Activated CD4-positive, alpha-beta T cell treated with anti-CD3 and anti-CD28 coated beads for 48 hours (primary cell): ENCODE measurements at places on chromosomes 3 and 15.
A peak's percentile ranks its signal among the peaks of the same experiment; 100 is the strongest.

- no peak for DNase-seq
Measured at GRCh38 chr15:59410391-59410896, 27.5 kb upstream of the FAM81A start.

DNA sequence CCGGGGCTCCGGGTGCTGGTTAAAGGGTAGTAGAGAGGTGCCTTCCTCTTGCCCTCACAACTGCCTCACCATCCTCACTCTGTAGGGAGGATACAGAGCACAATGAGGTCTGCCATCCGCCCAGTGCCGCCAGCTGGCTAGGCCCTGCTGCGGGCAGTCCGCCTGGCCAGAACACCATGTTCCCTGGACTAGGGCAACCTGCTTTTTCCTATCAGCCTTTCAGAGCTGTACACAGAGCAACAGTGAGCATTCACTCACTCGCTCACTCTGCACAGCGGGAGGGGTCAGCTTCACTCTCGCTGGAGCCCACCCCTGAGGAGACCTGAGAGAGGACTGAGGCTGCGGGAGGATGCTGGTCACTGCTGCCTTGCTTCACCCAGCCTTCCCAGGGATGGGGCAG is 218.7 kb upstream of the CHRNA7 start:
- no peak for DNase-seq

- DNase-seq = no peak
Measured at GRCh38 chr3:36740787-36741186, 23.6 kb downstream of the DCLK3 start.

DNA sequence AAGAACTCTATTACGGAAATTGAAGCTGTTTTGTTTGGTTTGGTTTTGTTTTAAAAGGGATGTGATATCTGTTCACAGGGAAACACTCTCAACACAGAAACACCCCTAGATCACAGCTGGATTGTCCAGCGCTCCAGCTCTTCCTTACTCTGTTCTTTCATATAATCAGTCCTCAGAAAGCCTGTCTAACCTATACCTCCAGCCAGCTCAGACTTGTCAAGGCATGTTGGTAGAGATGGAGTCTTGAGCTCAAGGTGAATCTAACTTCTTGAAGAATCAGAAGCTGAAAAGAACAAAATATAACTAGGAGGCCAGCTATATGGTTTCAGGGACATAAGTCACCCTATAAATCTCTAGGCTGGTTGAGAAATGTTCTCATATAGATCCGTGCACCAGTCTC is 110.2 kb upstream of the EPHA3 start:
- DNase-seq = no peak

DNA sequence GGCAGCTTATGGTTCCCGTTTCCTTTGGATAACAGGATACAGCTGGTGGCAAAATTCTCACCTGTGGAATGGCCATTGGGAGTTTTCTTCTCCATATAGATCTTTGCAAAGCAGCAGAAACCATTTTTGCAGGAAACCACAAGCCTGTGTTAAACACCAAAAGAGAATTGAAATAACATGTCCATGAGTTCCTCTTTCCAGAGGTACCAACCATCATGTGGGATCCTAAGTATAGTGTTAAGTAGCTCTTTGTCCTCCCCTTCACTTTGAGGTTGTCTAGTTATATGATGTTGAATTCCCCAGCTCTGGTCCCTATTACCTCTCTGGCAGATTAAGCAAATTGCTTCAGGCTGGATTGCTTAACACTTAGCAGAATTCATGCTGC is 94.9 kb downstream of the AKAP13 start:
- no peak for DNase-seq

DNA sequence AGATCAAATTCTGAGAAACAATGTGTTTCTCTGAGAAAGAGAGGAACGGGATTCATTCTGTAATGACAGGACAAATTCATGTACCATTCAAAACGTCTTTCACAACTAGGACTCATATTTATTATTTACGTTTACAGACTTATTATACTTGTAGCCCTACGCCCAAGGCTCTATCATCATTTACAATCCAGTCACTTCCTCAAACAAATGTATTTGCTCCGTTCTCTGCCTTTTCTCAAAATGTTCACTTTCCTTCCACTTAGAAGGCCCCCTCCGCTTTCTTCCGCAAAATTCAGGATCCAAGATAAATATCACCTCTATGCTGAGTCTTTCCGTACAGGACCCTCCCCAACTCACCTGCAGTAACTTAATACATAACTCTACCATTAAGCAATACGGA is 745 bp downstream of the RSL24D1 start:
- DNase-seq = no peak

DNA sequence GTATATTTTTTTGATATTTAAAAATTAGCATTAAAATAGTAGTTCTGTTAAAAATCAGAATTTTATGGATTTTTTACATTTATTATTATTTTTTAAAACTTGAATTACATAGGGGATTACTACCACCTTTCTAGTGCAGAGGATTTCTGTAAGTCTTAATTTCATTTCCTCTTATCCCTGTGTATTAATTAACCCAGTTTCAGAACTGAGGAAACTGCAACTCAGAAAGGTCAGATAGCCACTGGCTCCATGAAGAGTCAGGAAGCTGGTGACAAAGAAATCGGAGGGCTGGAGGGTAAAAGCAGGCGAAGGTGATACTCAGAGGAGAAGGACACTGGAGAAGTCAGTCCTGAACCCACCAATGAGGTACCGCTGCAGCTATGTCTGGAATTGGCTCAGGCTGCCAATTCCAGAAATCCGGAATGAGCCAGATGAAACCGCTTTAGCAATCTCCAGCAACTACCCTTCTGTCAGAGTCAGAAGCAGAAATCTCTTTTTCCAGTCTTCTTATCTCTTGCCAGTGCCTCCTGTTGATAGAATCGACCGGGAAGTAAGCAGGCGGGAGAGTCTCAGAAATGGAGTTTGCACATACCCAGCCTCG is 308.5 kb downstream of the SV2B start:
- DNase-seq = no peak

DNA sequence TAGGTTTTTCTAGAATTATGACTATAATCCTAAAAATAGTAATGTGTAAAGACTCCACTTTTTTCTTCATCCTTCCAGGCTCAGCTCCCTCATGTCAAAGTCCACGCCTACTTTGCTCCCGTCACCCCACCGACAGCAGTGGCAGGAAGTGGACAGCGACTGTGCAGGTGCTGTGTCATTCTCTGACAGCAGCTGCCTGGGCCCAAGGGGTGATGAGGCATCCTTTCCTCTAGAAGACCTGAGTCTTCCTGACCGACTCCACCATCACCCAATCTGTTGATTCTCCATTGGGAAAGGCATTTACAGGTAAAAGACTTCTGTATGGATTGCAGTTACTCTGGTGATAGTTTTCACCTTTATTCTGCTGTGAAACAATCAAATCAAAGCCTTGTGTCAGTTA is 54.8 kb downstream of the UBP1 start:
- peak; percentile 69 for DNase-seq

DNA sequence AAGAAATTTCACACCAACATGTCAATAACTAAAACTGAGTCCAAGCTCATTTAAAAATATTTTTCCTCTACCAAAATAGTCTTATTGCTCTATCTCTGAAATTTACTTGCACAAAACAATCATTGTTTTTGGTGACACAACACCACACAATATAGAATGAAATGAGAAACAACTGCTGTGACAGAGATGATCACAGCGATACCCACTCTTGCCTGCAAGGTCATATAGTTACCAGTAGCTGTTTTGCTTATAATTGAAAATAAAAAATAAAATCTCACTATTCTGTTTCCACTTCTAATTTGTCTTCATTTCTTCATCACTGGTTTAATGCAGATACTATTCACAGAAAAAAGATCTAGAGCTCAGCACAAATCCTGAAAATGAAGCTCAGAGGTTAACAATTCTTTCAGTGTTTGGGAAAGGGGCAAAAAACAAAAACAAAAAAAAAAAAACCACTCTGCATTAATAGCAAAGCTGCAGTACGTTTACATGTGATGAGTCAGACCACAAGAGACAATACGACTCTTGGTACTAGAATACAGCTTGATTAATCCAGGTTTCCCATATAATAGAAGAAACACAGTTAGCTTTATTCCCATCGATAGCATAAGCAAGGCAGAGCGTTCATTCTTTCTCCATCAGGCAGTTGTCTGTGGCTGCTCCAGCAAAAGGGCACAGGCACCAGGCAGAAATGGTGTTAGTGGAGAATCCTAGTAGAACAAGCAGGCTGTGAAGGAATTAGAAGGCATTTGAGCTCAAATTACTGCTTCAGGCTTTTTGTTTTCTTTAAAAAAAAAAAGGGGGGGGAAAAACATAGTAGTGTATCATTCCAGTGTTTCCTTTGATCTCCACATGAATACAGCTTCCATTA is 773 bp downstream of the ANKRD28 start:
- DNase-seq = no peak

- DNase-seq = peak; percentile 47
Measured at GRCh38 chr3:31695280-31696008, 162.7 kb downstream of the STT3B start.

DNA sequence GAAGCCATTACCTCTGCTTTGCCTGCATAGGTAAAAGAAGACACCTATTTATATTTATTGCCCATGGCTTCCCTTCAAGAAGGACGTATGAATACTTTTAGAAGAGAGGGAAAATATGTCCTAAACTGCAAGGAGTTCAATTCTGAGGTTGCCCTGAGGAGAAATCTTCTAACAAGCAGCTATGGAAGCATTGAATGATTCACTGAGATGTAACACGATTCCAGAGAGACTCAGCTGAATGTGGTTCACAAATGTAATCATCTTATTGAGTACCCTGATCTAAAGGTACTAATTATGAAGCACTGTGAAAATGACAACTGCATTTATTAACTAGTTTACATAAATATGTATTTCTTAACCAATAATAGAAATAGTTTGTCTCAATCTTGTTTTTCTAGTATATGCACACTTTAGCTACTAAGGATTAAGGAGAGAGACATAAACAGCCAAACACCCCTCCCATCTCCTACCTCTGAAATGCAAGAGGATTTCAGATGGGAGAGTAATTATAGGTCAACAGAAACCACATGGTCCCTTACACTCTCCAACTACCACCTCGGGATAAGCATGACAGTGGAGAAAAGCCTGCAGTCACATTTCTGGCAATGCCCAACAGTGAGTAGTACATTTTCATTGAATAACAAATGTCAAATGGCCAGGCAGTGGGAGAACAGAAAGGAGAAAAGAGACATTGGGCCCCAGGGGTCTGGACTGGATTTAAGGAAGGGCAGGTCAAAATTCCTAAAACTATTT is 506.2 kb upstream of the IL12A start:
- DNase-seq = no peak

GRCh38 chr3:156479604-156480003 is 75.3 kb downstream of the SSR3 start:
- no peak for DNase-seq

GRCh38 chr15:52013151-52013791 is 5.7 kb upstream of the MAPK6 start:
- no peak for DNase-seq

DNA sequence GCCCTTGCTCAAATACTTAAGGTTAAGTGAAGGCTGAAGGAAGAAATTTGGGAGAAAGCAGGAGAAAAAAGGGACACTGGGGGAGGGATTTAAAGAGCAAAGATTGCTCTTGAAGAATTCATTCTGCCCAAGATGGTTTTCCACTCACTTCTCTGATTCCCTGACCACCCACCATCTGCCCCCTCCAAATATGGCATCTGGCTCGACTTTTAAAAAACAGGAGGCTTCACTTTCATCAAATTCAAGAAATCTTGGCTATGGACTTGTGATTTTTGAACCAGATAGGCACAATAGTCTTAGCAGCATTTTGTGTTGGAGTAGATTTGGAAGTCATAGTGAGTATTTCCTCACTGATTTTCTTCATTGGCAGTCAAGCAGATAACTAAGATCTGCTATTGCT is 574.4 kb upstream of the SUCLG2 start:
- no peak for DNase-seq

GRCh38 chr3:9022305-9023225 is 59.3 kb upstream of the RAD18 start:
- no peak for DNase-seq

DNA sequence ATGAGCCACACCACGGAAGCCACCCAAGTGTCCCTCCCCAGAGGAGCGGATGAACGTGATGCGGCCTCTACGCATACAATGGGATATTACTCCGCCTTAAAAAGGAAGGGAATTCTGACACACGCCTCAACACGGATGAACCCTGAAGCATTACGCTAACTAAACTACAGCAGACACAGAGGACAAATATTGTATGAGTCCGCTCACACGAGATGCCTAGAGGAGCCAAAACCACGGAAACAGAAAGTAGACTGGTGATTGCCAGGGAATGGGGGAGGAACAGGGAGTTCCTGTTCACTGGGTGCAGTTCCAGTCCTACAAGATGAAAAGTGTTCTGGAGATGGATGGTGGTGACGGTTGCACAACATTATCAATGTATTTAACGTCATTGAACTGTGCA is 32.7 kb downstream of the SRGAP3 start:
- no peak for DNase-seq

GRCh38 chr3:16932877-16933276 is 48.1 kb downstream of the PLCL2 start:
- DNase-seq = no peak
